Brain (organoid and tissue), 16 donors: ENCODE measurements at places on chromosomes 7 and 10.

GRCh38 chr10:13997650-13998049 lies 333.1 kb downstream of the FRMD4A start:
- DNase-seq = no peak

DNA sequence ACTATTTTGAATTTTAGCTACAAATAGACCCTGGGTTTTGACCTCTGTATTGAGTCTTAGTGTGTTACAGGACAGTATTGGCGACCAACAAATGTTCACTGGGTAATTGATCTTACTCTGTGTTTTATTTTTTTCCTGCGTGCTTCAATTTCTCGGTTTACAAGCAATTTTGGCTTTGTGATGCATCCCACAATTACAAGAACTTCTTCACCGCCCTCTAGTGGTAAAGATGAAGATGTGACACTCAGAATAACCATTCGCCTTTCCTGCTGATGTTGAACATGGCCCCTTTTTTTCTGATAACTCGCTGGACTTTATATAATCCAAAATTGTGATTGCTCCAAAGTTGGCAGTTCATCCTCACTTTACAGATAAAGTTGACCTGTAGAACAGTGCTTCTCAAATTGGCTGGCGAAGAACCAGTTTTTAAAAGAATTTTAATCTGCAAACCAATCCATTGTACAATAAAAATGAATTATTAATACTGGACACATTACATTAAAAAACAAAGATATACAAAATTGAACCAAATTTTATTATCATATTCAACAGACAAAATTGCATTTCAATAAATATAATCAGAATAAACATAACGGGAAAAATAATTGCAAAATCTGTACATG lies 20.2 kb upstream of the SMC3 start:
- peak; percentile 86 for DNase-seq

DNA sequence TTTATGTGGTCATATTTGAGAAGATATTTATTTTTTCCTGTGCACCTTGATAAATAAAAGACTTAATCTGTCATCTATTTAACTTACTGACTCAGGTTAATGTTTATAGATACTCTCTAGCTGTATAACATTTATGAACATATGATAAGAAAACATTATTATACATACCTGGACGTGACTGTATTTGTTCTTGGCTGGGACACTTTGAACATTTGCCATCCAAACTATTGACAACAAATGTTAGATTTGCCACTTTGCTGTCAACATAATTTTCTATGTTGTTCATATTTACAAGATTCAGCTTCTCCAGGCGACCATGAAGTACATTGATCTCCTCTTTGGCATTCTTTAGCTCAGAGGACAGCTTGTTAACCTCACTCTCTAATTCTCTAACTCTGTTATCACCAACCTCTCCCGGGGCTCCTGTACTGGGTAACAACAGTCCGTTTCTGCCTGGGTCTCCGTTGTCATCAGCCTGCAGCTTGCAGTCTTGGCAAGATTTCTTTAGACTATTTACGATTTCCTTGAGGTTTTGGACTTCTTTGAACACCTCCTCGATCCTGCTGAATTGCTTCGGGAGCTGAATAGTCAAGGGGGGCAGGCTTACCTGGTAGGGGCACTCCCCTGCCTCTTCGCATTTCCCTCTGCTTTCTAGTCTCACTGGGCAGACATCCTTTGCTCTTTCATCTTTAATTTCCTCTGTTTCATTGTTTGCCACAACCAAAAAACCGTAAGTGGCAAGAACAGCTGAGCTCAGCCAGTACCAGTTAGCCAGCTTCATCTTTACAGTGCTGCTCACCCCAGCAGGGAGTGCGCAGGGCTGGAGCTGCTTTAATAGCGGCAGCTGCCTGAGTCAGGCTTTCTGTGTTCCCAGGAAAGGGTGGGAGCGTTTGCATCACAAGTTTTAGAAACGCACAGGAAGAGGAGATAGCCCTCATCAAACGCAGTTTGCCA lies at the start of gene FGL2:
TSS of gene FGL2 (minus strand) at position 807 of the 954 bp plus-strand sequence. CDS start at position 781, 26 bp downstream.
- DNase-seq = peak; percentile 77

- no peak for DNase-seq
Observed at GRCh38 chr7:26265499-26266075, 26.1 kb upstream of the SNX10 start.

GRCh38 chr7:93622036-93623033 lies 47.8 kb upstream of the CALCR start:
- peak; percentile 64 for DNase-seq

- DNase-seq = no peak
Observed at GRCh38 chr7:111364413-111364812, 197.9 kb downstream of the IMMP2L start.
